Astrocyte (in vitro differentiated cells and primary cell): ENCODE measurements at places on chromosomes 2 and 18.
A peak's percentile ranks its signal among the peaks of the same experiment; 100 is the strongest.

DNA sequence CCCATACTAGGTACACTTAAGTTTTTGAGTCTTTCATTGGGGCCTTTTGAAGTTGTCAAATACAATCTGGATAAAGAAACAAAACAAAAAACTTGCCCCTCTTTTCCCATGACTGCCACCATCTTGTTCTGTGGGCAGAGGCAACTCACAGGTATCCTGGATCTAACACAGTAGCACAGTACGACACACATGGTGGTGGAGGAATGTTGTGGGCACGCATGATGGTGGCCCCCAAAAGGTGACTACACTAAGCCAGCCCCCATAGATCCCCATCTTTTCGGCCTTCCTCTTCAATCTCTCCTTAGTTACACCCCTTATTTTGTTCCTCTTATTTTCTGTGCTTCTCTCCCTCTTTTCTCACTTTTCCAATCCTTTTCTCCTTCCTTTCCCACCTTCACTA is 4.5 kb upstream of the STPG4 start:
- no peak for DNase-seq

GRCh38 chr2:74843899-74844298 is 10.0 kb downstream of the HK2 start:
- DNase-seq = peak; percentile 71

GRCh38 chr2:234001380-234002160 is 48.9 kb upstream of the SPP2 start:
- DNase-seq = no peak

DNA sequence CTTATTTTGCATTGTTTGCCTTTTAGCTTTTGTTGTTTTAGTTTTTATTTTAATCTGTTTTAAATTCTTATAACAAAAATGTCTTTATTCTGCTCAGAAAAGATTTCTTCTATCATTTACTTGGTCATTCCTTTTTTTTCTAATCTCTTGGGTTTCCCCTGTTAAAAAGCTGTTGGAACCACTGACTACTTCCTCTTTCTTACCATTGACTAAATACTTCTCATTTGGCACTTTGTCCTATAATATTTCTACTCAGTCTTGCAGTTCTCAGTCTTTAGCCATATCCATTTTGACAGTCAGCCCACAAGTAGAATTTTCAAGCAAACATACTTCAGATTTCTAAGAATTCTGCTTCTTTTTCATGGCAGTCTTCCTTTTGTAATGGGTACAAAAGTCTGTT is 567.2 kb downstream of the SATB2 start:
- no peak for DNase-seq

DNA sequence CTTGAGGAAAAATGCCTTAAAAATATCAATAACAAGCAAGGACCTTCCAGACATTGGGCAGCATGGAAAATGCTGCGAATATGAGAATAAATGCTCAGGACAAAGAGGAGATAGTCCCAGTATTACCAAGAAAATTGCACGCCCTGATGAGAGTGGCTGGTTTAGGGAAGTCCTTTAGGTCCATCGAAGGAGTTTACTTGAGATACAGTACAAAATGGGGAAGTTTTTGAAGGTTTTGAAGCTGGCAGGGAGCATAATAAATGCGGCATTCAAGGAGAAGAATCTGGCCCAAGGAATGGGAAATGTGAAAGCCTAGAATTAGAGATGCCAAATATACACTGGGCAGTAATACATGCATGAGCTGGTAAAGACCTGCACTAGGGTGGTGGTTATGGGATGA is 90.2 kb upstream of the SPATS2L start:
- DNase-seq = no peak
